ENCODE measurements at places on chromosomes 11 and 22.

DNA sequence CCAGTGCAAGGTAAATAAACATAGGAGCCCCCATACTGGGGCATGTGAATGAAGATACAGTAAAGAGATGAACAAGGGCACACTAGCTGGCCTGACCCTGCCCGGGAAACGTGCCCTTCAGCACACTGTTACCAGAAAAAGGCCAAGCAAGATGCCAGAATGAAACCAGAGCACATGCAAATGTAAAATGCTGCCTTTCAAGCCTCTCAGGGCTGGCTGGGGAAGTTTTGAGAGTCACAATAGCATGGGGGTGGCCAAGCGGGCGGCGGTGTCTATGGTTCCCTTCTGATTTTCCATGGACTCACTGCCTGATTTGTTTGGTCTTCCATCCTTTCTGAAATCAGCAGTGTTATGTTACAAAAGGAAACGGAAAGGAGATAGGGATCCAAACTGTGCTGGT is 18.9 kb upstream of the SUSD2 start:
- DNase-seq: no peak

DNA sequence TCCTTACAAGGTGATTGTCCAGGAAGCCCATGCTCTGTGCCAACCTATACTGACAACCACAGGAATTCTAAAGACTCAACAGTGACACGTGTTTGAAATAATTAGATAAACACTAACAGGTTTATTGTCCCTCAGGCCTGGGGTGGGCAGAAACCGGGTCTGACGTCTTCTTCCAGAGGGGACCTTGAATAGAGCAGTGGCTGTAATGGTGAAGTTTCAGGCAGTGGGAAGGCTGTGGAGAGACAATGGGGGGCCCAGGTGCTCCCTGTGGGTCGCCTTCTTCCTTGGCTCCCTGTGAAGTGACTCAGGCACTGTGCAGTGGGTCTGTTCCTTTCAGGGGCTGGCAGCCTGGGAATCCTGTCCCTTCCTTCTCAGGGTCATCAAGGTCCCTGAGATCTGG is 54.6 kb downstream of the OTOG start:
- DNase-seq: no peak

GRCh38 chr11:89667001-89667400 is 43.1 kb upstream of the TRIM77 start:
- DNase-seq: no peak

DNA sequence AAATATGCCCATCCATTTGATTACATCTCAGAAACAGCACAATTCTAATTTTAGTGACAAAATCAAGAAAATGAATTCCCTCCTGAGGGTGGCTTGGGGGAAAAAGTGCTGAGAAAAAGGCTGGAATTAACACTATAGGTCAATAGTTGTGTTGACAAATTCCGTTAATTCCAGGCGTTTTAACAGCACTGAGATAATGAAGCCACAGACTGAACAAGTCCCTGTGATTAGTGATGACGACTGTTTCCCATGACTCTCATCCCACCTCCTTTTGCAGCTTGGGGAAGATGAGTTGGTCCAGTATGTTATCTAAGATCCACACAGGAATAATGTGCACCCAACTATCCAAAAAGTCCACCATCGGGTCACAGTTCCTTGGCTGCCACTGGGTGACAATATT is 12.8 kb downstream of the SRRD start:
- DNase-seq: no peak

GRCh38 chr11:4727171-4727570 is 22.6 kb downstream of the MMP26 start:
- no peak for DNase-seq

GRCh38 chr11:18617688-18618341 is 16.3 kb downstream of the SPTY2D1 start:
- DNase-seq: no peak

DNA sequence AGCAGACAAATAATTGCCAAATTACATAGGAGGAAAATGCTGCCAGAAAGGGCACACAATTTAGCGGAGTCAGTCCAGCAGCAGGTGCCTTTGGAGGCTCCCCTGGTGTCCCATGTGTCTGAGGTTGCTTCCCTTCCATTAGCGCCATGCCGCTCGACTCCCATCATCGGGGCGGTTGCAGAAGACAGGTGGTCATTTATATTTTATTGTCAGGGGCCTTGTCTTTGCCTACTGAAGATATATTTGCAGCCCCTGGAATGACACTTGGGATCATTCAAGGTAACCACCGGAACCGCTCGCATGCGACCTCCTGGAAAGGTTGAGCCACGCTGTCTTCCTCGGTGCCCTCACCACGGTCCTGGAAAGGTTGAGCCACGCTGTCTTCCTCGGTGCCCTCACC is 298.3 kb downstream of the TBC1D22A start:
- DNase-seq: no peak

- no peak for DNase-seq
Measured at GRCh38 chr11:36060926-36061325, 117.1 kb downstream of the LDLRAD3 start.

DNA sequence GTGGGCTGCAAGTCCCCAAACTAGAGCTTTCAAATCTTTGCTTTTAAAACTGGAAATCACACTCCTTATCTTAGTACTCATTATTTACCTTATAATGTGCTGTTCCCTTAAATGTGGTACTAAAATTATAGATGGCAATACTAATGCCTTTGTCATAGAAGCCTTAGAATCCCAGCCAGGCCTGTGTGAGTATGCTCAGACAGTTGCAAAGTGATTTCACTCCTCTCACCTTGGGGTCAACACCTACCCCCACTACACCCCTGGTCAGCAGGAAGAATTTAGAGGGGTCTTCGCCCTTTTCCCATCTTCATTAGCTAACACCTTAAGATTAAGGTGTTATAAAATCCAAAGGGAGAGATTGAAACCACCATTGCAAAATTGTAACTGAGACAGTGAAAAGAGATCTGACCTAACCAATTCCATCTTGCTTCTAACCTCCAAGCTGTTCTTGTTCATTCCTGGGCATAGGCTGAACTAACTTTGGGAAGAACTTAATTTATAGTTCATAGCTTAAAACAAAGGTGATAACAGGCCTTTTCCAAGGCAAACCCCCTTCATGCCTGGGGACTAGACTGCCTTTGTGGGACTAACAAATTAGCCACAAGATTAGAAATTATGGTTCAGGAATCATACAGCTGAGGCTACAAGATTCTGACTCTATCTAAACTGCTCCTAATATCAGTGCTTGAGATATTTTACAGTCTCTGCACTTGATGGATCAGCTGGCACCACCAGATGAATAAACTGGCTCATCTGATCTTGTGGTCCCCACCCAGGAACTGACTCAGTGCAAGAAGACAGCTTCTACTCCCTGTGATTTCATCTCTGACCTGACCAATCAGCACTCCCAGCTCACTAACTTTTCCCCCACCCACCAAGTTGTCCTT is 10.4 kb upstream of the MRPL17 start:
- DNase-seq: no peak

DNA sequence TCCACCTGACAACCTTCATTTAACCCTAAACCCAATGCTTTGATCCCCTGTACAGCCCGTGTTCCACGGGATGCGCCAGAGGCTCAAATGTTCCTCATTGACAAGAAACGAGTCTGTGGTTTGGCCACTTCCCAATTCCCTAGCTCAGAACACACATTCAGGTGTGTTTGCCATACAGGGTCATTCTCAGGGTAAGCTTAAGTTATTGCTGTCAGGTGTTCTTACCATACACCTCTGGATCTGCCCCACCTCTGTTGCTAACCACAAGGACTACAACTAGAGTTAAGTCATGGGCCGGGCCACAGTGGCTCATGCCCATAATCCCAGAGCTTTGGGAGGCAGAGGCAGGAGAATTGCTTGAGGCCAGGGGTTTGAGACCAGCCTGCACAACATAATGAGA is 45.6 kb upstream of the POLD3 start:
- DNase-seq: no peak

- no peak for DNase-seq
Measured at GRCh38 chr22:19105867-19106802, 16.1 kb downstream of the DGCR2 start.

- DNase-seq: peak; percentile 80
Measured at GRCh38 chr22:46069521-46070214, 80.7 kb upstream of the PPARA start.

- no peak for DNase-seq
Measured at GRCh38 chr22:46051646-46052045, 74.7 kb upstream of the WNT7B start.

- DNase-seq: no peak
Measured at GRCh38 chr22:19753090-19753842, 7.3 kb upstream of the TBX1 start.

- DNase-seq: no peak
Measured at GRCh38 chr22:26485806-26486390, 2.2 kb downstream of the SRRD start.

DNA sequence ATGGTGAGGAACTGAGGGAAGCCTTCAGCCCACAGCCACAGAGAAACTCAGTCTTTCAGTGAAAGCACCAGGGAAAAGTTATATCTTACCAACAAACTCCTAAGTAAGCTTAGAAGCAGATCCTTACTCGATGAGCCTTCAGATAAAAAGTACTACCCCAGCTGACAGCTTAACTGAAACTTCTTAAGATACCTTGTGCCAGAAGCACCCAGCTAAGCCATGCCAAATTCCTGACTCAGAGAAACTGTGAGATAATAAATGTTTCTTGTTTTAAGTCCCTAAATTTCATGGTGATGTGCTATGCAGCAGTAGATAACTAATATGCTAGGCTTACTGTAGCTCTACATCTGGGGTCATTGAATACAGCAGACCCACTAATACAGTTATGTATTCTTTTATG is 2025.0 kb downstream of the LRRC4C start:
- no peak for DNase-seq

- no peak for DNase-seq
Measured at GRCh38 chr11:11468954-11469353, 115.9 kb upstream of the CSNK2A3 start.

- DNase-seq: no peak
Measured at GRCh38 chr11:112644410-112645131, 316.6 kb upstream of the NCAM1 start.

- no peak for DNase-seq
Measured at GRCh38 chr22:32067613-32068012, 24.6 kb downstream of the SLC5A1 start.

DNA sequence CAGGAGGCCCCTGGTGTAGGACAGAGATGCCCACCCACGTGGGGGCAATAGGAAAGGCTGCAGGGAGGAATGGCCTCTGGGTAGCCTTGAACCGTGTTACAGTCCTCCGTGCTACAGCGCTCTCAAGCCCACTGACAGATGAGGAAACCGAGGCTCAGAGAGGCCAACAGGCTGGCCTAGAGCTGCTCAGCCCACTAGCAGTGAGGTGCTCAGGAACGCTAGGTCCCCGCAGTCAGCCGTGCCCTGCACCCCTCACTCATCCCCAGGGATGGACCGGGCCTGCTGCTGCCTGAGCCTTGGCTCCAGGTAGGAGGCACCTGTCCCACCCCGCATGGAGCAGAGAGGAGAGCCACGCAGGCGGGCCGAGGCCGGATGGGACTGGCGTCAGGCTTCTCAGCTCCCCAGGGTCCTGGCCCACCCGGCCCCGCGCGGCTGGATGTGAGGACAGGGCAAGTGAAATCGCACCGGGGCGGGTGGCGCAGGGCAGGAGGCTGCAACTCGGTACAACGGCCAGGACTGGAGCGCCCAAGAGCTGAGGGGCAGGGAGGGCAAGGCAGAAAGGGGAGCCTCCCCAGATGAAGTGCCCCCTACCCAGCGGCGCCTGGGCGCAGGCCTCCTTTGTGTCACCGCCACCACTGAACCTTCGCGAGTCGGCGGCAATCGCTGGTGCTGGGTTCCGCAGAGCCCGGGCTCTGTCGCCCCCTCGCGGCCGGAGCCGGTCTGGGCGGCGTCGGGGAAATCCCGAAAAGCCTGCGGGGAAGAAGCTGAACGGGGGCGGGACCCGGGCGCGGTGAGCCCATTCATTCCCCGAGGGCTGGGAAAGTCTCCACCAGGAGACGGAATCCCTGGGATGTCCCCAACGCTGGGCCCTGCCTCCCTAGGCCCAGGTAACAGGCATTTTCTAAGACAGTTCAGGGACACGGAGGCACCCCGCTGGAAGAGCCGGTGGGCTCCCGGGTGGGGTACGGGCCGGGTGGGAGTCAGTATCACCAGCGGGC is 8.4 kb upstream of the SLC2A11 start:
- peak; percentile 39 for DNase-seq

GRCh38 chr11:94897330-94897768 is 76.0 kb downstream of the CWC15 start:
- DNase-seq: no peak

- no peak for DNase-seq
Measured at GRCh38 chr11:14973621-14974514, 1.7 kb upstream of the CALCA start.

- no peak for DNase-seq
Measured at GRCh38 chr11:84430661-84431060, 1144.5 kb upstream of the CCDC90B start.

- DNase-seq: no peak
Measured at GRCh38 chr22:20437613-20438426, at the start of gene SCARF2. SCARF2 (minus strand) TSS chr22:20437825; CDS start chr22:20437754, 71 bp downstream.

GRCh38 chr22:25159028-25159427 is 40.6 kb upstream of the CRYBB3 start:
- DNase-seq: no peak

DNA sequence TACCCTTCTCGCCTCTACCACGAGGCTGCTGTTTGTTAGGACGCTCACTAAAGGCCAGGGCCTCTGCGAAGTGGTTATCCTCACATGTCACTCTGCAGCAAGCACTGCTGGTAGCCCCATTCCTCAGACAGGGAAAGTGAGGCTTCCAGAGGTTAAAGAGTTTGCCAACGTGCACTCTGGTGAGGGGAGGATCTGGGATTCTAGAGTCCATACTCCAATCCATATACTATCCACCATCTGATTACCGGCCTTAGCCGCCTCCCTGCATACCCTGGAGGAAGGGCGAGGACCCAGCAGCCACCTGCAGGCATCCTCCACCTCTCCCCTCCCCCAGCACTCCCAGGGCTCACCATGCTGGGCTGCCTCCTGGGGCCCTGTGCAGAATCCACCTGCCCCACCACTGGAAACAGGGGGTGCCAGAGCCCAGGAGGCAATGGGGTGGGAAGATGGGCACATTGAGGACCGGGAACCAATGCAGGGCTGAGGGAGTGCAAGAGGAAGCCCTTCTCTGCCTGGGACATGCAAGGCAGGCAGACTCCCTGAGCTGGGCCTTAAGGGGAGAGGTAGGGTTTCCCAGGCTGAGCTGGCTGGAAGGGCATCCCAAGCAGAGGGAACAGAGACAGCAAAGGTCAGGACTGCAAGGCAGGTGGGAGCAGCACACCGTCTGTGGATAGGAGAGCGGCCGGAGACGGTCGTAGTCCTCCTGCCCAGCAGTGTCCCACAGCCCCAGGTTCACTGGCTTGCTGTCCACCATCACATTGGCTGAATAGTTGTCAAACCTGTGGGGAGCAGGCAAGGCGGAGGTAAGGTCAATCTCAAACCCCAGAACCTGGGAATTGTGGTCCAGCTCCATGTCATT is 11.7 kb downstream of the RAC2 start:
- DNase-seq: no peak

- DNase-seq: no peak
Measured at GRCh38 chr11:44256673-44257291, 53.2 kb downstream of the ALX4 start.

- no peak for DNase-seq
Measured at GRCh38 chr11:10779086-10779485, 28.0 kb downstream of the CTR9 start.

DNA sequence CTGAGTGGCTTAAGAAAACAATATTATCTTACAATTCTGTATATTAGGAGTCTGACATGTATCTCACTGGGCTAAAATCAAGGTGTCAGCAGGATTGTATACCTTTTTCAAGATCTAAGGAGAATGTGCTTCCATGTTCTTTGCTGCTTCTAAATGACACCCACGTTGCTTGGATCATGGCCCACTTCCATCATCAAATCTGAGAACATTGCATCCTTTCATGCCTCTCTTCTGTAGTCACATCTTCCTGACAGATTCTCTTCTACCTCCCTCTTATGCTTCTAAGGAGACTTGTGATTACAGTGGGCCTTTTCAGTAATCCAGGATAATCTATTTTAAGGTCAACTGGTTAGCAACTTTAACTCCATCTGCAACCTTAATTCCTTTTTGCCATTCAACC is 499.4 kb downstream of the FAM181B start:
- DNase-seq: no peak

All from NCI-H2081 treated with DMSO at 0.1 percent for 48 hours (cell line).